ENCODE measurements at places on chromosomes 3 and 15.

GRCh38 chr3:180420016-180420415, 181.9 kb upstream of the TTC14 start:
- DNase-seq = no peak

DNA sequence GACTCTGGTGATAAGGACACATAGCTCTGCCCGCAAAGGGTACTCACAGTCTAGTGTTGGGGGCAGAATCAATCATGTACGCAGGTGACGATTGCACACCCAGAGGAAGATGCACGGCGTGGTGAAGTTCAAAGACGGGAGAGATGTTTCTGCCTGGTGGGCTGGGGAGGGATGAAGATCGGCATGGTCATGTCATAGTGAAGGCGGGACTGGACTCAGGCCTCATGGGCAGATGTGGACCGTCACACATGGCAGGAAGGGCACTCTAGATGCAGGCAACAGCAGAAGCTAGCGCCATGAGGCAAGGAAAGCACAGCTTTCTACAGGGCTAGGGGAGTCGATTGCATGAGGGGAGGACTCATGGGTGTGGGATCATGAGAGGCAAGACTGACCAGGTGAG, 240.6 kb downstream of the OPA1 start:
- no peak for DNase-seq

- DNase-seq = no peak
Measured at GRCh38 chr3:177353140-177353539, 155.9 kb upstream of the TBL1XR1 start.

- DNase-seq = no peak
Measured at GRCh38 chr15:100602823-100603393, 519 bp downstream of the ASB7 start.

DNA sequence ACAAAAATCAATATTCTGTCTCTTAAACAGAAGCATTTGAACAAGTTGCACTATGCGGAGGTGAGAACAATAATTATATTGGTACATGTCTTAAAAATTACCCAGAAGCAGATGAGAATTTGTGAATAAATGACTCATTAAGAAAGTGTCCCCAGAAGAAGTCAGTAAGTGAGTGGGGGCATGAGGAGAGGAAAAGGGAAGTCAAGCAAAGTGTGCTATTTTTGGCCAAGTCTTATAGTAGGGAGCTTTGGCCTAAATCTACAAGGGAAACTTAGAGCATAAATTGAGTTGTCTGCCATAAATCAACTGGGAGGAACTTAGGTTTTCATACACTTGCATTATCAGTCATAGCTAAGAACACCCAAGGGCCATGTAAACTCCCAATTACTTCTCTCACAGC, 86.9 kb upstream of the SATB1 start:
- DNase-seq = no peak

- no peak for DNase-seq
Measured at GRCh38 chr3:16374047-16374934, 109.3 kb downstream of the OXNAD1 start.

GRCh38 chr3:57992452-57993213, 15.6 kb upstream of the FLNB start:
- DNase-seq = no peak

DNA sequence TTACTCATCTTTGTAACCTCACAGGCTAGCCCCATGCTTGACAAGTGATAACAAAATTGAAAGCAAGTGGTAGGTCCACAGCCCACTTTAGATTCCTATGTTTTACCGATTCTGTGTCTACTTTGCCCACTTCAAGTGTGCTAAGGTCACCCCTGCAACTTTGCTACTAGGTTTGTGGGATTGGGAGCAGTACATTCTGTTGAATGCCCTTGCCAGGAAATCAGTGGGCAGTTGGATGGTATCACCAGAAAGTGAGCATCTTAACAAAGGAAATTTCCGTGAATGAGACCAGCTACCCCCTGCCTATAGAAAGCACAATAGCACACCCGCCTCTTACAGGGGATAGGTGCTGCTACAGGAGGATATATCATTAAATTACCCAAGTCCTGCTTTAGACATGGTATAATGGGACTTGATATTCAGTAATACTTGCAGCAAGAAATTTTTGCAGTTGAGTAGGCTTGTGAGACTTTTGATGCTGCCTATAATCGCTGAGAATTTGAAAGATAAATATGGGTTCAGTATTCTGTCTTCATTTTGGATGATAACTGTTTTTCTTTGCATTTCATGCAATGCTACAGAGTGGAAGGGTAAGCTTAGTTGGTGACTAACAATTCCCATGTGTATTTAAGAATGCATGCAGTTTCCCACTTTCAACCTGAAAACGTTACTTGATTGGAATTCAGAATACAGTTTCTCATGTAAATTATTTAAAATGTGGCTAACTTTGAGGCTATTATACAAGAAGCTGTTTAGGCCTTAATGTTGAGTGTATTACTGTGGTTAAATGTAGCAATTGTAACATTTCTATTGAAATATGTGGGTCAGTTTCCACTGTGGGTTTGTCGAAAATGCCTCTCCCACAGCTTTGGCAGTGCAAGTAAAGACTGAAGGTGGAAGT, 9.5 kb downstream of the EBLN2 start:
- DNase-seq = peak; percentile 52

DNA sequence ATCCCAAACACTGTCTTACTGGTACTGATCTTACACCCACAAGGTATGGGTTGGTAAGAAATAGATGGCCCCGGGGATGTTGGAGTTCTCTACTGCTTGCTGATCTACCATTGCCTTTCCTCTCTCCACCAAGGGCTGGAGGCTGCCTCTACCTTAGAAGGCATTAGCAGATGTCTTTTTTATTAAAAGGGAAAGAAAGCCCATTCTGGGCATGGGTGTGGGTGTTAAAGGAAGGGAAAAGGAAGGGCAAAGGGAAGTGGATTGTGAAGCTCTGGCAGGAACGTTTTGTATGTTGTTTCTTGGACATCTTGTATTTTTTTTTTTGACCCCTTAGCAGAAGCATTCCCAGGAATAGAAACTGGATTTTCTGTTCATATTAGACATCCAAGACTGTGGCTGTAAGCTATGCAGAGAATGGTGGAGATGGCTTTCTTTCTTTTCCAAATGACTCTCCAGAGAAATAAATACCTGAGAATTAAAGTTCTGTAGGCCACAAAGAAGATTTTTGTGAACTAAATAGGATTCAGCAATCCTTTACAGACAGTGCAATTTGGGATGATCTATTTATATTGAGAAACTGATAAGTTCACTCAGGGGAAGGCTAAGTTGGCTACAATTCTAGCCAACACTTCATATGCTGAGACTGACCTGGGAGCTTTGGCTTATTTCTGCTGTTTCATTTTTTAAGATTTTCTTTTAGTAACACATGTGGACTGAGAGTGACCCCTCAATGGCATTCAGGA, 108.8 kb downstream of the TOP2B start:
- DNase-seq = no peak

- DNase-seq = no peak
Measured at GRCh38 chr3:7700539-7700938, 801.1 kb upstream of the LMCD1 start.

DNA sequence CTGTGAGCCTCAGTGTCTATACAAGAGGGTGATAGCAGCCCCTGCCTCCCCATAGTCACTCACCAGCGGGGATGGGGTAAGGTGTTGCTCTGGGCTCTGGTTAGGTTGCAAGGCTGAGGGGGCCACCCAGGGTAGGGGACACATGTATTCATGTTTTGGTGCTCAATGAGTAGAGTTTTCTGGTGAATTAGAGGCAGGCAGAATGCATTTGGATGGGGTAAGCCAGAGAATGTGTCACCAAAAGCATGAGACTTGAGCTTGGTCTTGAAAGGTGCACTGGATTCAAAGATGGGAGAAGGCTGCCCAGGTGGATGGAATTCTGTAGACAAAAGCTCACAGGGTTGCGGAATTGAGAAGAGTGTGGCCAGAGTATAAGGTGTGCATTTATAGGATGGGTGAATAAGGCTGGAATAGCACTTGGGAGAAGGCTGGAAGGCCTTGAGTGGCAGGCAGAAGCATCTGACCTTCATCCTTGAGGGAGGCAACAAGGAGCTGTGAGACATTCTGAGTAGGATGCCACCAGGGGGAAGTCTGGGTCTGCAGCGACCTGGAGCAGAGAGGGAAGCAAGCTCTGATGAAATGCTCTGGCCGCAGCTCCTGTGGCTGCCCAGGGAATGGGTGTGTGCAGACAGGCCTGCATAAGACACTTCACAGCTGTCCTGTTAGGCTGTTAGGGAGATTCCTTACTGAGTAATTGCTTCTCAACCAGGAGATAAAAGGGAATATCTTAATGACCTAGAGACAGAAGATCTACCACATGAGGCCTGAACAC, 149.6 kb downstream of the CHDH start:
- no peak for DNase-seq

DNA sequence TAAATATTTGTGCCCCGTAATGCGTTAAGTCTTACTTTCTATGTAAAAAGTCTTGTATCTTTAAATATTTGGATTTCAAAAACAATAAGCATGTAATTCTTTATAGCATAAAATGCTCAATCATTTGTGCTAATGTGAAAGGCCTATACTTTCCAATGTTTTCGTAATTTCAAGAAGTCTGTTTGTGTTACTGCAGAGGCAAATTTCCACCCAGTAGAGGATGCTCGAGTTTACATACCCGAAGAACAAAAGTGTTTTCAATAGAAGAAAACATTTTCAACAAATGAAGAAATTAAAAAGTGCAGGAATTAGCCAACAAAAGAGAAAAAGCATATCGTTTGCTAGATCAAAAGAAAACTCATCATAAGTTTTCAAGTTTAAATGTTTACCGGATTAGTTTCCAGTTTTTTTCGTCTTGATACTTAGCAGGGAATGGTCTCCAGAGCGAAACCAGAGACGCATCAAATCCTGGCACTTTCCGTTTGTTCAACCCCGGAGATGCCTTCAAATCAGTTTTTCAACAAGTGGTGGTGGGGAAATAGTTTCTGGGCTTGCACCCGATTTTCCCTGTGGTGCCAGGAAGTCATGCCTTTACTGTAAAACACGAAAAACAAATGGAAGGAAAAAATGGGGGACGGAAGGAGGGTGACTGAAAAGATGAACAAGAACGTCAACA, 1.0 kb downstream of the CGGBP1 start:
- no peak for DNase-seq
